ENCODE measurements at places on chromosomes 2 and 18.

DNA sequence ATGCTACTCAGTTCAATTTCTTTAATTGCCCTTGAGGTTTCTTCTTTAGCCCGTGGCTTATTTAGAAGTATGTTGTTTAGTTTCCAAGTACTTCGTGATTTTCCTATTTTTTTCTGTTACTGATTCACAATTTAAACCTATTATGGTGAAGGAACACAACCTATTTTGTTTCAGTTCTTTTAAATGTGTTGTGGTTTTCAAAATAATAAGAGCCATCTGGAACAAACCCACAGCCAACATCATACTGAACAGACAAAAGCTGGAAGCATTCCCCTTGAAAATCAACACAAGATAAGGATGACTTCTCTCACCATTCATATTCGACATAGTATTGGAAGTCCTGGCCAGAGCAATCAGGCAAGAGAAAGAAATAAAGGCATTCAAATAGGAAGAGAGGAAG, 155.2 kb downstream of the GALNT1 start:
- no peak for DNase-seq

GRCh38 chr2:85444629-85445172, 26.2 kb downstream of the SH2D6 start:
- DNase-seq: no peak

DNA sequence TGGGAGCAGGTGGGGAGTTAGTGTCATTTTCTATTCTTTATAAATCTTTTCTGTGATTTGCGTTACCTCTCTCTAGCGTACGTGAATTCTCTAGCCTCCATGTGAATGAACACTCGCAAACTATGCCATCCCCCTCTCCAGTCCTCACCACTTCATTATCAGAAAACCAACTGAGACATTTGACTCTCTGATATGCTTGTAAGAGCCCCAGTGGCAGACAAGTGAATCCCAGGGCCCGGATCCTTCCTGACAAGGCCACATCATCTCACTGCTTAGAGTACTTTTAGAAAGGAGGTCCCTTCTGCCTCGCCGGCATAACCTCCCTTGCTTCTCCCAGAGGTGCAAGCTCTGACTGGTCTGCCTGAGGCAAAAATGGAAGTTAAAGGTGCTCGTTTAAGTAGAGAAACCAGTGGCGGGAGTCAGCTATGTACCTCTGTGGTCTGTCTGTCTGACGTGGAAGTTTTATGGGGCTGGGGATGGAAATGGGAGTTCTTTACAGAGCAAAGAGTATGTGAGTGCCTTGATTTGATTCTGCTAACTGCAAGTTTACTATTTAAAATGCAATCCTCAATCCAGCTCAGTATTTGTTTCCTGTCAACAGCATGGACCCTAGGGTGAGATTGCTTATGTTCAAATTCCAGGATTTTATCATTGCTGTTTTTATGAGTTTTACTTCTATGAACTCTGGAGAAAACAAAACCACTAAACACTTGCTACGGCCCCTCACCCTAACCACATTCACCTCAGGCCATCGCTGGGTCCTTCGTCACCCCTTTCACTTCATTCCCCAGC, 114.9 kb upstream of the MSTN start:
- DNase-seq: no peak

- no peak for DNase-seq
Observed at GRCh38 chr2:99809259-99809900, 319.6 kb upstream of the REV1 start.

DNA sequence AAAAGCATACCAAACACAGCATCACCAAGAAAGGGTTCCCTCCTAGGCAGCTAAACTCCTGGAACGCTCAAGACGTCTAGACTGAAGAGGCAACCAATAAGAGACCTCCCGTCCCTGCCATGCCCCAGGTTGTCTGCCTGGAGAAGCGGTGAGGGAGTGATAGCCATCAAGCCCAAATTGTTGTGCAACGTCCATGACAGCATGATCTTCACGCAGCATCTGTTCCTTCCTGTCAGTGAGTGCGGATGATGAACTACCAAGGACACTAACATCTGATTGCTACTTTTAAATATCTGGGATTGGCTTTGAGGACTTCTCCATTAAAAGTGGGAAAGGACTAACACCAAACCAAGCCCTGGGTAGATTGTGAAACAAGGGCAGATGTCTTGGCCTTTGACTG, 149.7 kb downstream of the TXNL1 start:
- no peak for DNase-seq

GRCh38 chr2:20471902-20472559, 25.2 kb downstream of the RHOB start:
- DNase-seq: no peak

All from hematopoietic multipotent progenitor cell treated with erythropoietin and hydrocortisone succinate and interleukin-3 and kit ligand, for 8 days (in vitro differentiated cells).